ENCODE measurements at places on chromosomes 7 and 10.

GRCh38 chr7:50674896-50675835, 107.5 kb downstream of the GRB10 start:
- no peak for DNase-seq

DNA sequence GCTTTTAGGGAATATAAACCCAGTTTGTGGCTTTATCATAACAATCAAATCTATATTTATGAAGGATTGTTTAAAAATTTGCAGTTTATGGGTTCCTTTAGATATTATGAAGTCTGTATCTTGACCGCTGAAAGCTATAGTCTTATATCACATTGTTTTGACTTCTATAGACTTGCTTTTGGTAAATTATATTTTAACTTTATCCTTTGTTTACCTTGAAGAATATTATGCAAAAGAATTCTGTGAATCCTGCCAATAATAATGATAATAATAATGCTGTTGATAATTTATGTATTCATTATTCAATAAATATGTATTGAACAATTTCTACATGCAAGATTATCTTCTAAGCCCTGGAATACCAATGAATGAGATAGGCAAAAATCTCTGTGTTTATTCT, 101.9 kb upstream of the MTPN start:
- no peak for DNase-seq

GRCh38 chr7:131007439-131008330, 273.7 kb upstream of the KLF14 start:
- DNase-seq: peak; percentile 42

GRCh38 chr10:18656724-18657123, 2.5 kb upstream of the ARL5B start:
- no peak for DNase-seq
